OCI-LY7 (cell line): ENCODE measurements at places on chromosomes 11 and 22. TPM values are rescaled to one million over a fixed set of nuclear protein-coding genes. Genes with fewer than 3 reads are reported as not detected.
A peak's percentile ranks its signal among the peaks of the same experiment; 100 is the strongest.

Gene OR4D5
- total RNA-seq = not detected in 2 replicates

DNA sequence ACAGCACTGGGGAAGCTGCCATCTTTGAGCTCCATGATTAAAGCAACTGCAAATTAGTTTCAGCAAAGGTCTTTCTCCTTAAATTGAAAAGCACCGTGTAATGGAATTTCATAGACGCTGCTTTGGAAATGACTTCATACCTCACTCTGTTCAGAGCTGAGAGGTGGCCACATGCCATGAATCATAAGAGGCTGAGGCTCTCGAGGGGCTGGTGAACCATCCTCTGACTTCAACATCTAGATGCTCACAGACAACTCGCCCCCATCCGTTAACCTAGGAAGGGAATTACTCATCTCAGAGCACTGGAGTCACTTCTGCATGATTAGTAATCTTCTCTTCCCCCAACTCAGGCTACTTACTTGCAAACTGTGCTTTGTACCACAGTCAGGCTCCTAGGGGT, 122.3 kb downstream of the RCN1 start:
- no peak for DNase-seq

- peak; percentile 74 for DNase-seq
Measured at GRCh38 chr11:61963282-61964057, 4.0 kb downstream of the FTH1 start.

- DNase-seq = no peak
Measured at GRCh38 chr22:45059296-45059695, 49.5 kb upstream of the PHF21B start.
